ENCODE measurements at places on chromosomes 4 and X.

- no peak for DNase-seq
Observed at GRCh38 chrX:134692990-134693389, 34.7 kb upstream of the PLAC1 start.

DNA sequence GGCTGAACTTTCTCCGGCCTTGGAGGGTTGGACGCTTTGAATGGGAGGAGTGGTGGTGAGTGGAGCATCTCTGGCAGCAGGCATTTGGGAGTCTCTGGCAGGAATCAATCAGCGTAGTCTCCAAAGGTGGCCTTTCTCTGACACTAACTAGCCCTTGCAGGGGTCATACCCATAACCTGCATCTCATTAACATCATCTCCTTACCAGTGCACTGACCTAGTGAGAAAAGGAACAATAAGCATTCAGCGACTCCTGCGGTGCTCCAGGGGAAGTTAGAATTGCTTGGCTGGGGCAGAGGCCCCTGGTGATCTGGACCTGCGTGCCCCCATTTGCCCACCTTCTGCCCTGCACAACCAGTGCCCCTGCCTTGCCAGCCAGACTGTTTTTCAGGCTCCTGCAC is 161.9 kb downstream of the PTTG2 start:
- no peak for DNase-seq

GRCh38 chrX:150212672-150213480 is 150.2 kb upstream of the MAMLD1 start:
- no peak for DNase-seq

- DNase-seq, result no peak
Observed at GRCh38 chrX:106891762-106892460, 11.2 kb downstream of the RIPPLY1 start.

- no peak for DNase-seq
Observed at GRCh38 chr4:168488869-168489274, 8.0 kb upstream of the PALLD start.

GRCh38 chrX:152814048-152814447 is 16.5 kb downstream of the CETN2 start:
- DNase-seq, result no peak

GRCh38 chrX:39442332-39442731 is 641.1 kb downstream of the MID1IP1 start:
- DNase-seq, result no peak

- DNase-seq, result no peak
Observed at GRCh38 chrX:67585401-67585800, 41.6 kb downstream of the AR start.

- no peak for DNase-seq
Observed at GRCh38 chrX:9829308-9830267, 43.4 kb downstream of the SHROOM2 start.

DNA sequence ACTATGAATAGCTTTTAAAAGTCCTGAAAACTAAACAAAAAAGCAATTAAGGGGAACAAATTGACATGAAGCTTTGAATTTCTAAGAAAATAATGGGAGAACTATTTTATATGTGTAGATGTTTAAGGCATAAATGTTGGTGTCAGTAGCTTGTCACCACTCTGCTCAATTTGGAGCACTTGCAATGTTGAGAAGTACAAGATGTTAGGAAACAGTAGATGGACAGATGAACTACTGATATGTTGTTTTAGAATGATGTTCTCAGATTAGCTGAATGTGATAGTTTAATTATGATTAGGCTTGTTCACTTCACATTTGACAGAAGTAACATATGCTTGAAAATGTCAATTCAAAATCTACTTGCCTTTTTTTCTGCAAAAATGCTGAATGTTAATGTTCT is 525.7 kb upstream of the IGFBP7 start:
- no peak for DNase-seq

DNA sequence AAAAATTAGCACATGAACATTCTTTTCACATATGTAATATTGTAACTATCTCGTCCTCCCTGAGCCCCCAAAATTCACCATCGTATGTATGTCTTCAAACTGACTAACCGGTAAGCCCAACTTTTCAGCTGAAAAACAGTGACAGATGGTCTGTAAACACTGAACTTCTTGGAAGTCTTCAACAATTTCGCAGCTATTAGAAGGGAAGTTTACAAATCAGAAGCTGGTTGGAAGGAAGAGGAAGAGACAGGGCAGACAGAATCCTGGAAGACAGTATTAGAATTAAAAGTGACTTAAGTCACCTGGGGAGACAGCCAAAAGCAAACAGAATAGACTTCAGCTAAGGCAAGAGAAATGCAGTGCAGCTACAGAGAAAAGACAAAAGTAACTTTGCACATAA is 858.4 kb downstream of the ADGRL3 start:
- peak; percentile 13 for DNase-seq

- DNase-seq, result no peak
Observed at GRCh38 chr4:107153228-107153627, 117.1 kb upstream of the DKK2 start.

DNA sequence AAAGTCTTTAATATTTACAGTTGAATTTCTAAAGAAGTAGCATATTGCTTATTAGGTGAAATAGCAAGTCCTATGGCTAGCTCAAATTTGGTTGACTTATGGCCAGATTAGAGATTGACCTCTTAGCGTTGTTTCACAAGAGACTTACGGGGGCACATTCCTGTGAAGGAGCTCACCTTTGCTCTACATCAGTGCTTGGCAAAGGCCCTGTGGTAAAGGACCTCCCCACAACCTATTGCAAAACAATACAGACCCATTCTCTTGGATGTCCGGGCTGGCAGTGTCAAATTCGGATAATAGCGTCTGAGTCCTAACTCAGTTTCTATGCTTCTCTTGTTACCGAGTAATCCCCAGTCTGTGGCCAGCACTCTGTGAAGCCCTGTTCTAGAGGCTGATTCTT is 10.9 kb downstream of the PDHA1 start:
- DNase-seq, result no peak

- DNase-seq, result no peak
Observed at GRCh38 chr4:119310826-119311225, 11.1 kb downstream of the FABP2 start.

GRCh38 chrX:97039363-97040029 is 155.8 kb downstream of the RPA4 start:
- peak; percentile 65 for DNase-seq

- peak; percentile 78 for DNase-seq
Observed at GRCh38 chr4:73275318-73275654, 16.7 kb upstream of the ANKRD17 start.

DNA sequence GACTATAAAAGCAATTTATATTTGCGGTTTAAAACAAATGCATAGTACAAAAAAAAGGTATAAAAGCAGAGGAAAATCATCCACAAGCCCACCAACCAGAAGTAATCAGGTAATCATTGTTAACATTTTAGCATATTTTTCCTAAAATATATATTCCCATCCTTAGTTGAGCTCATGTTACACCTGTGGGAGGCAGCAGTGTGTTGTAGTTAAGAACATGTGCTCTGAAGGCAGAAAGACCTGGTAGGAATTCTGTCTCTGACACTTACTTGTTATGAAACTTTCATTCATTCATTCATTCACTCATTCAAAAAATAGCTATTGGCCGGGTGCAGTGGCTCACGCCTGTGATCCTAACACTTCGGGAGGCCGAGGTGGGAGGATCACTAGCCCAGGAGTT is 15.4 kb upstream of the CDKL5 start:
- DNase-seq, result no peak

- DNase-seq, result peak; percentile 22
Observed at GRCh38 chr4:153153339-153153871, 50.8 kb upstream of the TRIM2 start.

DNA sequence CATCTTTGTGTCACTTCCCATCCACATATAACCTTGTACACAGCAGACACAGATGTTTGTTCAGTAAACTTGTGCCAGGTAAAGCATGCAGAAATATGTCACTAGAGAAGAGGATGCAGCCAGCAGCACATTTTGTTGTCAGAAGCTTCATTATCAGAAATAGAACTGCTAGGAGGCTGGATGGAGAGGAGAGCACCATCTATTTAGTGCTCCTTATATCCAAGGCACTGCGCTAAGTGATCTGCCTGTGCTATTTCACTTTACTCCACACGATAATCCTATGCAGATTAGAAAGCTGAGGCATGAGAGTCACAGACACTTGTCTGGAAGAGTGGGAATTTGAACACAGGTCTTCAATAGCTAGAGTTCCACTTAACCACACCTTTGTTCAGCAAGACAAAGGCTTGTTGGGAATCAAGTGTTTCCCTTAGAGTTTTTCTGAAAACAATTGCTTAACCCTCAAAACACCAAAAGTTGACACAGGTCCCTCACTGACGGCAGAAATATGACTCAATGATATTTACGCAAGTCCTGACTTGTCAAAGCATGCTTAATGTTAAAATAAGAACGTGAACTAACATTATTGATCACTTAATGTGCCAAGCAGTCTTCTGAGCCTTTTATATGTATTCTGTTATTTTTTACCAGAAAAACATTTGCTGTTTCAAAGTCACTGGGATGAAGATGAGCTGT is 1.2 kb upstream of the QDPR start:
- DNase-seq, result no peak

GRCh38 chr4:70713453-70714078 is 8.2 kb upstream of the RUFY3 start:
- DNase-seq, result no peak

- DNase-seq, result no peak
Observed at GRCh38 chr4:1246111-1246881, 2.6 kb downstream of the CTBP1 start.

GRCh38 chr4:22055954-22056353 is 107.4 kb upstream of the KCNIP4 start:
- DNase-seq, result no peak

DNA sequence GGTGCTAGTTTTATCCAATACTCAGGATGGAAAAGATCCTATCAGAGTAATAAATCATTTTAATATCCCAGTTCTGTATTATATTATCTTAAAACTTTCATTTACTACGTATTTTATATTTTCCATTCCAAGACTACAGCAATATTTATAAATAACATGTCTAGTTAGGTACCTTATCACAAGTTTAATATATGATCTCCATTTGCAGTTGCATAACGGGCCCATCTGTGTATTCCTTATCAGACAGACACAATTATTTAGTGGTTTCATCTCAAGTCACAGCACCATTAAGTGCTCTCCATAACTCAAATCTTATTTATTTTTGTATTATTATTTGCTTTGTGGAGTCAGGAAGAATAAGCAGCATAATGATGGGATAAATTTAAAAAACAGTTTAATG is 333.9 kb downstream of the SH2D1A start:
- no peak for DNase-seq

- DNase-seq, result no peak
Observed at GRCh38 chrX:25013632-25014365, 2.0 kb downstream of the ARX start.

GRCh38 chr4:165502916-165503907 is 124.4 kb downstream of the CPE start:
- no peak for DNase-seq

GRCh38 chrX:39242187-39242586 is 440.9 kb downstream of the MID1IP1 start:
- peak; percentile 1 for DNase-seq

- DNase-seq, result peak; percentile 84
Observed at GRCh38 chr4:165384598-165384997, 5.8 kb downstream of the CPE start.

DNA sequence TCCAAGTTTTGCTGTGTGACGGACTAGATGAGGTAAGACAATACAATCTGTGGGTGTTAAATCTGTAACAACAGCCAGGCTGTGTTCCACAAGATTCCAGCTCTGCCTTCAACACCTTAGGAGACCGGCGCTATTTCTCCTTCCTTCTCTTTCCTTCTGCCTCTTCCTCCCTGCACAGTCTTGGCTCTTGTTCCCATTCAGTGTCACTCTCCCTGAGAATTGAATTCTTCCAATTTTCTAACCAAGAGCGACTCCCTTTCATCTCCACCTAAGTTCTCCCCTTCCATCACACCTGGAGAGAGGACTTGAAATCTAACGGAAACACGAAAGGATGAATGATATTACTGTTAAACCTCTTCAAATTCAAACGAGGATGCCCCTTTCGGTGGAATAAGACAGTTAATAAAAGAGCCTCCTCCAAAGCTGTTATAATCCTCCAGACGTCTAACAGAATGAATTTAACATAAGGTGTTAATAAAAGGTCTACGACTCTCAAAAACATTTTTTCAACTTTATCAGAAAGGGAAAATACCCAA is 2.7 kb downstream of the EPHA5 start:
- no peak for DNase-seq

GRCh38 chr4:55475394-55476243 is 71.1 kb downstream of the CLOCK start:
- DNase-seq, result no peak

Measured in NCI-H446 (cell line).